ENCODE measurements at places on chromosomes 4 and X.

GRCh38 chr4:53601251-53601764 lies 10.0 kb upstream of the LNX1 start:
- no peak for DNase-seq

GRCh38 chr4:60759518-60760245 lies 440.4 kb upstream of the ADGRL3 start:
- no peak for DNase-seq

GRCh38 chrX:24851780-24852179 lies 158.1 kb downstream of the POLA1 start:
- no peak for DNase-seq

- peak; percentile 75 for DNase-seq
These were observed 154.9 kb upstream of the EPHA5 start for GRCh38 chr4:65825116-65825753.

- DNase-seq, result peak; percentile 77
These were observed 95.8 kb upstream of the ELOVL6 start for GRCh38 chr4:110294165-110294564.

- DNase-seq, result no peak
These were observed 6.9 kb downstream of the PSAPL1 start for GRCh38 chr4:7427831-7428260.

DNA sequence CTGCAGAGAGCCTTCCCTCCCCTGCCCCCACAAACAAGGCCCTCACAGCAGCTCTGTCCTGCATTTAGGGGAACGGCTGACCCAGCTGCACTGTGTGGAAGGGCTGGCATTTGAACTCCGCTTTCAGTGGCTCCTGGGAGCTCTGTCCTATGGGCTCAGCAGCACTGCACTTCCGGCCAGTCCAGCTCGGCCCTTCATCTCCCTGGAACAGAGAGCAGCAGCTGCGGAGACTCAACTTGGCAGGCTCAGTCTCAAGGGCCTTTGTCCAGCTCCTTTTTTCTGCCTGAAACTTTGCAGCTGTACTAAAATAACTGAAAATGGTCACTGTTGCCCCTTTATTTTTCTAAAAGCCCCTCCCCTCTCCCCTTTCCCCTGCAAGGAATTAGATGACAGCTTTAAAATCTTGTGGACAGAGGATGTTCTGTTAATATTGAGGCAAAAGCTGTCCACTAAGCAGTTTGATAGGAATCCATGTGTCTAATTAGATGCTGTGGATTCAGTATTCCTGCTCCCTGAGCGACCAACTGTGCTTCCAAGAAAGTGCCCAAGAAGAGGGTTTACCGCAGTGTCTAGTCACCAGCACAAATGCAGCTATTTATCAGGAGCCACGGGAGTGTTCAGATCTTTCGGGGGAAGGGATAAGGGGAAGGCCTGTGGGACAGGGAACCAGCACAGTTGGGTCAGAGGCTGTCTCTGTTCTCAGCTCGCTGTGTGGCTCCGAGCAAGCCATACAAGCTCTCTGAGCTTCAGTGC lies 133.1 kb downstream of the AFAP1 start:
- DNase-seq, result peak; percentile 70

GRCh38 chrX:115988825-115989224 lies 181.7 kb upstream of the AGTR2 start:
- no peak for DNase-seq

- no peak for DNase-seq
These were observed at the start of gene DMP1 for GRCh38 chr4:87649980-87650379. Gene DMP1 (plus strand): TSS chr4:87650280. CDS start chr4:87656493, 6,213 bp downstream.

GRCh38 chrX:20670611-20671010 lies 403.9 kb upstream of the RPS6KA3 start:
- no peak for DNase-seq

DNA sequence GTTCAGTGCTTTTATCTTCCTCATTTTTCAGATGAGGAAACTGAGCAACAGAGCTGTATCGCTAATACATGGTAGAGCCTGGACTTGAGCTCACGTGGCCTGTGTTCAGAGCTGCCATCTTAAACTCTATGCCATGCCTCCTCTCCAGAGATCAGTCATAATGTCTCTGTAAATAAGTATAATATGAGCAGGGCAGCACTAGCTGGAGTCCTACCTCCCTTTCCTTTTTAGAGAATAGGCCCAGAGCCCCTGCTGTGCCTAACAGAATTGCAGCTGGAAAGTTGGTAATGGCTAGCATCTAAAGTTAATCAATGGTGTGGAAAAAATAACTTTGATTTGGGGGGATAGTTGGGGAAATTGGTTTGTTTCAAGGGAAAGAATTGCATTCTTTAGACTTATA lies 20.4 kb downstream of the CASP6 start:
- no peak for DNase-seq

DNA sequence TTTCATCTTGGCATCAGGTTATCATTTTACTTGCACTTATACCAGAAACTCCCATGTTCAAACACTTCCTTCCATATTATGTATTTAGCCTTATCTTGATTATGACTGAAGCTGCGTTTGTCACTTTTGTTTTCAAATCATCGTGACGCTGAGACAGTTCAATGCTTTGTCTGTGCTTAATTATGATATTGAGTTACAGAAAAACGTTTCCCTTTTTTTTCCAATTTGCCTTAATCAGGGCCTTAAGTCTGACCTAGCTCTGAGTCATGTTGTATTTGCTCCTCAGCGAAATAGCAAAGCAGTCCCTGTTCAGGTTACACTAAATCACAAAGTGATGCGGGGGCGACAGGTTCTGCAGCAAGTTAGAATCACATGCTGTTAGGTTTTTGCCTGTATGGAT lies 254.7 kb downstream of the AFF2 start:
- DNase-seq, result peak; percentile 13
